ENCODE measurements at places on chromosomes 2 and 18.

- no peak for DNase-seq
These were observed 56.6 kb downstream of the CLHC1 start for GRCh38 chr2:55175254-55176093.

DNA sequence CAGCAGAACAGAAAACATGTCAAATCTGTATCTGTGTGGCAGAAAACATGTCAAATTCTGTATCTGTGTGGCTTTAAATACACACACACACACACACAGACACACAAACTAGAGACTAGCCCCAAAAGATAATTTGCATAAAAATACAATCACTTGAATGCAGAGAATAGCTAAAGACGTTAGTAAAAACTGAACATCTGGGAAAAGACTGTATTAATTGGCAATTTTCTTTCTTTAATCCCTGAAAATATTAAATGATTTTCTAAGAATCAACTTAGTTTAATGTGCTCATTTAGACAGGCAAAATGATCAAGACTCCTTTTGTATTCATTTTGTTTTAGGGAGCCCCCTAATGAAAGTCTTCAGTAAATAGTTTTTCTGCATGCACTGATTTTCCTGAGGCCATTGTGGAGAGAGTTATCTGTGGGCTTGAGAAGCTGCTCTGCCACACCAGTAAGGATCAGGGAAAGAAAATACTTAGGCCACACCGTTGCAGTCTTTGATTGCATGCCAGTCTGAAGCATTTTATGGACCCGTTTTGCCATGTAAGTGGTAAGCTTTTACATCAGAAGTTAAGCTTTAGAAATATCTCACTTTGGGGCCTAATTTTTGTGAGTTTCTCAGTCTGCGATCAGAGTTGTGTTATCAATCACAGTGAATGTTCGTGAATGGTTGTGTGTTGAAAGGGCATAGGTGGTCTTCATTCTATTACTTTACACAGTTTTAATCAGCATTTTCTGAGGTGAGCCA lies 2.2 kb downstream of the SPATS2L start:
- no peak for DNase-seq

GRCh38 chr2:151315381-151315903 lies 26.0 kb upstream of the NMI start:
- DNase-seq: no peak

GRCh38 chr18:74284191-74284979 lies 7.4 kb downstream of the CYB5A start:
- DNase-seq: no peak

DNA sequence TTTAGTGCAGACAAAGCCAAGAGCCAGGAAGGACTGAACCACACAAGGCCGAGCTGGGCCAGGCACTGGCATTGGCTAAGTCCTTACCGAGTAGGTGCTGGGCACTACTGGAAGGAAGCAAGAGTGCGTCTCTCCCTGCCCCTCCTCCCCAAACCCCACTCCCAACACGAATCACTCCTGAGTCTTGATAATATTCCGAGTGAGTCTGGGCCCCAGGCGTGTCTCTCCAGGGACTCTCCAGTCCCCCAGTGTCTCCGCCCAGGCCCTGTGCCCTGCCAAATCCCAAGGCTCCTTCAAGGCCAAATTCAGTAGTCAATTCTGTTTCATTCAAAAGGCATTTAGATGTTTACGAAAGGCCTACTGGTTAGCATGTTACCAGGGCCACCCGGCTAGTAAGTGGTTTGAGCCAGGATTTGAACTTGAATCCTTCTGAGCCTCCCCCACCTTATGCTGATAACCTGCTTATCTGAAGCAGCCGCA lies 82.8 kb downstream of the GLI2 start:
- DNase-seq: no peak

- no peak for DNase-seq
These were observed 38.1 kb downstream of the ALPK2 start for GRCh38 chr18:58590839-58591238.

GRCh38 chr2:213249502-213249901 lies 34.8 kb upstream of the SPAG16 start:
- no peak for DNase-seq

- no peak for DNase-seq
These were observed 56.2 kb downstream of the COBLL1 start for GRCh38 chr2:164785457-164785856.

DNA sequence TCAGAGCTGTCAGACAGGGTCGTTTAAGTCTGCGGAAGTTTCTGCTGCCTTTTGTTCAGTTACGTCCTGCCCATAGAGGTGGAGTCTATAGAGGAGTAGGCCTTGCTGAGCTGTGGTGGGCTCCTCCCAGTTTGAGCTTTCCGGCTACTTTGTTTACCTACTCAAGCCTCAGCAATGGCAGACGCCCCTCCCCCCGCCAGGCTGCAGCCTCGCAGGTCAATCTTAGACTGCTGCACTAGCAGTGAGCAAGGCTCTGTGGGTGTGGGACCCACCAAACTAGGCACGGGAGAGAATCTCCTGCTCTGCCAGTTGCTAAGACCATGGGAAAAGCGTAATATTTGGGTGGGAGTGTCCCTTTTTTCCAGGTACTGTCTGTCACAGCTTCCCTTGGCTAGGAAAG lies 86.5 kb downstream of the EFEMP1 start:
- DNase-seq: no peak

DNA sequence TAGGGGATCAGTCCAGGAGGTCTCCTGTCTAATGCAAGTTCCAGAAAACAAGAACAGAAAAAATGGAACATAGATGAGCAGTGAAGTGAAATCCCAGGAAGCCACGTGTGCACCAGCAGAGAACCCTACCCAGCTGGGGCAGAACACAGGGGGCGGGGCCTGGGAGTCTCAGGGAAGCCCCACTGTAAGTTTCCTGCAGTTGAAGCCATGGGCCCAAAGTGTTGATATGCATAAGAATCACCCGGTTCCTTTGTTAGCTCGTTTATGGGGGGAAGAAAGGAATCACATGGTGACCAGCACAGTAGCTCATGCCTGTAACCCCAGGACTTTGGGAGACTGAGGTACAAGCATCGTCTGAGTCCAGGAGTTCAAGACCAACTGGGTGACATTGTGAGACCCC lies 131.3 kb downstream of the INO80D start:
- DNase-seq: no peak

Data from T follicular helper cell (primary cell).